ENCODE measurements at places on chromosomes 4 and X. TPM values are rescaled to one million over a fixed set of nuclear protein-coding genes. Genes with fewer than 3 reads are reported as not detected.

DNA sequence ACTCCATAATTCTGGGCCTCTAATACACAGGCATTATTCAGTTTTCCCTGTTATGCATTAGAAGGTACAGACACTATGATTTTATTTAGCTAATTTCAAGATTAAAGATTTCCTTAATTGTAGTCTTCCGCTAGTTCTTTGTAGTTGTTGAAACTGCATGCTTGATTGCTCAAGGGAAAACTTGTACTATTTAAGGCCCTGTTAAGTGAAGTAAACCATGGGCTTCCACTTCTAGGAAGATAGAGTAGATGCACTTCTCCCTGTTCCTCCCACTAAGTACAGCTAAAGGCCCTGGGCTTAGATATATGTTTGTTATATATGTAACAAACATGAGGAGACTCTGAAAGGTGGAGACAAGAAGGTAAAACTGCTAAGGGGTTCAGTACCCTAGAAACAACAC, 215.8 kb upstream of the LEF1 start:
- DNase-seq: no peak

DNA sequence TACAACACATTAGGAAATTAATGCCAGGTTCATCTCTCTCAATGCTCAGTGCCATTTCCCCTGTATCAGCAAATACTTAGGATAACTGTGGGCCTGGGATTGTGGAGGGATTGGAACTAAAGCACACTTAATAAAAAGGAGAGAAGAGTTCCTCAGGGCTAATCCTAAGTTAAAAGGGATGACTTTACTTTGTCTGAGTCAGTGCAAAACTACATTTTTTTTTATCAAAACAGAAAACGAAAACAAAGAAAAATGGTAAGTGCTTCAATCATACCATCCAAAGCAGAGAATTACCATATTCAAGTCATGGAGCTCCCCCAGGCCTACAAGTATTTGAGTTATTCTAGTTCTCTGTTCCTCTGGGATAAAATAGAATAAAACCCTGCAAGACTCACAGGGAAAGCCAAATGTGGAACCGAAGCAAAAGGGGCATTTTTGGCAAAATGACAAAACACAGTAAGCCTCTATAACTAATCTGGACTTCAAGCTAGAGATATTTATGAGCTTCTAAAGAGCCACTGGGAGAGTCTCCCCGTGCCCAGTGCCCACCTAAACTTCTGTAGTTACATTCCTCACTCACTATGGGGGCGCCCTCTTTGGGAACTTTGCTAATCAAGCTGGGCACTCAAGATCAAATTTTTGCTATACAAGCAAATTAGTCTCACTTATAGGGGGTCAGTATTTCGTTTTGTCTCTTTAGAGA, 53.4 kb downstream of the PALLD start:
- DNase-seq: no peak

NDNF gene
- not detected for total RNA-seq

PAGE4 gene
- total RNA-seq: not detected
